ENCODE measurements at places on chromosomes 1 and 21.
A peak's percentile ranks its signal among the peaks of the same experiment; 100 is the strongest.

DNA sequence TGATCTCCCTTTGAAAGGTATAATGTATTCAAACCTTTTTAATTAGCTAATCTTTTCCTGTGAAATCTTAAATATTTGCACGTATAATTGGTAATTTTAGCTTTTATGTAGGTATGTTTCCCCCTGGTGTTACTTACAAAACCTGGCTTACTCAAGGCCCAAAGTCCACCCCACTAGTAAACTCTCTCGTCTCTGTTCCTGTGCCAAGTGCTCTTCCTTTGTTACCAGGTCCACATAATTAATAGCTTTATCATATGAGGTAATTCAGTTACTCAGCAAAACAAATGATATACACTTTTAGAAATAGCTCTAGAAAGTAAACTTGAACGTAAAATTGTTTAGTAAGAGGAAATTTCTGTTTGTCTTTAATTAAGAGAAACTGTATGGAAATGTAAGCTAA lies 36.7 kb downstream of the NFIA start:
- DNase-seq, result no peak

DNA sequence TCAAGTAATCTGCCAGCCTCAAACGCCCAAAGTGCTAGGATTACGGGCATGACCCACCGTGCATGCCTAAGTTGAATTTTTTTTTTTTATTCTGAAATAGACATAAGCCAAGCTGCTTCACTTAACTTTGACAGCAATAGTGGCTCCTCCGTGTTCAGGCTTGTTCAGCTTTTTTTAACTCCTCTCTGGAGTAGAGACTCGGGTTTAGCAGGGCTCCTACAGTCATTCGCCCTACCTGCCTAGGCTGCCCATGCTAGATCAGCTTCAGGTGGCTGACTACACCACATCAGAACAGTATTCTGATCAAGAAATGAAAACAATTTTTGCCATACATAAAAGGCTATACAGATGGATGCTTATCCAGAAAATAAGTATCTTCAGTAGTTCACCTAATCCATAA lies 14.7 kb downstream of the ARID4B start:
- DNase-seq, result no peak

DNA sequence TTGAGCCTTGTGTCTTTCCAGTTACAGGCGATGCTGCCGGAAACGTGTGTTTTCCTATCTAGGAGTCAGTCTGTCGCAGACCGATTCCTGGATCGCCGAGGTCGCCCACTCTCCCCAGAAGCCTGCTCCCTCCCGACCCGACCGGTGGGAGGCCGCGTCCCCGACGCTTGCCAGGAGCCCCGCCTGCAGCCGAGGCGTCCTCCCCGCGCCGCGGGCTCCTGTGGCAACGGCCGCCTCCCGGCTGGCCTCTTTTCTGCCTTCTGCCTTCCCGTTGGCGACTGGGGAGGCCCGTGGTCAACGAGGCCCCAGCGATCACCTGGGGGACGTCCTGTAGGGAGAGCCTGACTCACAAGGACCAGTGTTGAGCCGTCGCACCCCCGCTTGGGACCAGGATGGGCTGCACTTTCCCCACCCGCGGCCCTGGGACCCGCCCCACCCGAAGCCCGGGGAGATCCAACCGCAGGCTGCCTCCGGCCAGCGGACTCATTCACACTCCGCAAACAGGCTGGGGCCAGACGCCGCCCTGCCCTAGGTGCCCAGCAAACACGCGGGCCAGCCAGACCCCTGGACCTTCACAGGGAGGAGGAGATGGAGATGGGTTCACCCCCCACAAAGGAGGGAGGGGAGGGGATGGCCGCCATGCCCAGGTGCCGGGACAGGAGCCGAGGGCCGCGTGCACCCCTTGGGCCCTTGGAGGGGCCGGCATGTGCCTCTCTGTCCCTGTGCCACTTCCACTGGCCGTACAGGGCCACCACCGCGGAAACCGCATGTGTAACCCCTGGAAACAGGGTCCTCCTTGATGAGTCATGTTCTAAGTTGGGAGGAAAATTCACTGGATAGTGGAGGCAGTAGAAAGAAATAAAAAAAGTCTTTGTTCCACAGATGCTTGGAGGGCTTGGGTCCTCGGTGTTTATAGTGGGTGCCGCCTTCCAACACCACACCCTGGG lies 7.2 kb upstream of the COL6A1 start:
- DNase-seq, result peak; percentile 88

GRCh38 chr1:166911624-166912023 lies 35.6 kb upstream of the TADA1 start:
- no peak for DNase-seq

- no peak for DNase-seq
Measured at GRCh38 chr1:40382601-40383000, 9.1 kb downstream of the SMAP2 start.

GRCh38 chr1:147470079-147470478 lies 71.2 kb upstream of the BCL9 start:
- no peak for DNase-seq

GRCh38 chr1:238772322-238772721 lies 614.0 kb upstream of the CHRM3 start:
- DNase-seq, result peak; percentile 60

GRCh38 chr1:91038582-91038981 lies 16.7 kb upstream of the ZNF644 start:
- DNase-seq, result no peak

- no peak for DNase-seq
Measured at GRCh38 chr1:236835491-236835890, 40.4 kb downstream of the MTR start.

DNA sequence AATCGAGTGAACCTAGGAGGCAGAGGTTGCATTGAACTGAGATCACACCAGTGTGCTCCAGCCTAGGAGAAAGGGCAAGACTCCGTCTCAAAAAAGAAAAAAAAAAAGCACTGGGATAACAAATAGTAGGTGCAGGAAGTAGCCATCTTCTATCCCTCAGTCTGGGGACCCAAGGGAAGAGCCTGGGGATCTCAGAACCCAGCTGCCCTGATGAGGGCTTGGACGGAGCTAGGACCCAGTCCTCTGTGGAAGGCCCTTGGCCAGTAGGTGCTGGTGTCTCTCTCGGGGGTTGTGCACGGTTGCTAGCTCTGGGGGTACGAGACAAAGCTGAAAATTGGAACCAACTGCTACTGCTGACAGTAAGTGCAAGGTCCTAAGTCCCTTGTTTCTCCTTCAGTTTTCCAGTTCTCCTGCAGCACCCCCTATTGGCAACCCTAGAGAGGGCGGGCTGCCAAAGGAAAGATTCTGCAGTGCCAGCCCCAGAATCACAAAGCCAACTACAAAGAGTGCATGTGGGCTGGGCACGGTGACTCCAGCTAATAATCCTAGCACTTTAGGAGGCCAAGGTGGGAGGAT lies 57.6 kb upstream of the KIF1B start:
- peak; percentile 54 for DNase-seq

GRCh38 chr1:20322081-20322824 lies 31.6 kb downstream of the VWA5B1 start:
- DNase-seq, result no peak

DNA sequence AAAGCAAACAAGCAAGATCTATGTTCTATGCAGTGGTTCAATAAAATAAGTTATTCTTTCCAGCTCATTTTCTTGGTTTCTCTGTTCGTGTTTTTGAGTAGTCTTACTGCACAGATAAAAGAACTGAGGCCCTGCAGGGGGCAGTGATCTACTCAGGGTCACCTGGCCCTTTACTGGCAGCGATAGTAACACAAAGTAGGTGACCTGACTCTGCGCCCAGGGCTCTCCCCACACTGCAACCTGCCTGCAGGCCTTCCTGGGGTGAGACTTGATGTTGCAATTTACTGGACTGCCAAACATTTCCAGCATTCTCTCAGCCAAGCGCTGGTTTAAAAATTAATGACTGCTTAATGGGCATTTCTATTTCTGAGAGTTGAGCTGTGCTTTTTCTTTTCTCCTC lies 110.3 kb downstream of the HUNK start:
- no peak for DNase-seq

GRCh38 chr1:31368611-31369107 lies 4.2 kb downstream of the FABP3 start:
- DNase-seq, result no peak

DNA sequence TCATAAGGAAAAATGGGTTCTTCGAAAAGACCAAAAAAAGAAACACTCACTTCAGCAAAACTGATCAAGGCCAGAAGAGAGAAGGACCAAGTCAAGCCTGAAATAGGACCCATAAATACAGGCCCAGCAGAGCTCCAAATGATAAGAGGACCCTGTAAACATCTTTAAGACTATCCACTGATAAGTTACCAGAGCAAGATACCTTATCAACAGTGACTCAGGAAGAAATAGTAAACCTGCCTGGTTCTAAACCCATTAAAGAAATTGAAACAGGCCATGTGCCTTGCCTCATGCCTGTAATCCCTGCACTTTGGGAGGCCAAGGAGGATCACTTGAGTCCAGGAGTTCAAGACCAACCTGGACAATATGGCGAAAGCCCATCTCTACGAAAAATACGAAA lies 81.8 kb upstream of the ERRFI1 start:
- DNase-seq, result no peak

DNA sequence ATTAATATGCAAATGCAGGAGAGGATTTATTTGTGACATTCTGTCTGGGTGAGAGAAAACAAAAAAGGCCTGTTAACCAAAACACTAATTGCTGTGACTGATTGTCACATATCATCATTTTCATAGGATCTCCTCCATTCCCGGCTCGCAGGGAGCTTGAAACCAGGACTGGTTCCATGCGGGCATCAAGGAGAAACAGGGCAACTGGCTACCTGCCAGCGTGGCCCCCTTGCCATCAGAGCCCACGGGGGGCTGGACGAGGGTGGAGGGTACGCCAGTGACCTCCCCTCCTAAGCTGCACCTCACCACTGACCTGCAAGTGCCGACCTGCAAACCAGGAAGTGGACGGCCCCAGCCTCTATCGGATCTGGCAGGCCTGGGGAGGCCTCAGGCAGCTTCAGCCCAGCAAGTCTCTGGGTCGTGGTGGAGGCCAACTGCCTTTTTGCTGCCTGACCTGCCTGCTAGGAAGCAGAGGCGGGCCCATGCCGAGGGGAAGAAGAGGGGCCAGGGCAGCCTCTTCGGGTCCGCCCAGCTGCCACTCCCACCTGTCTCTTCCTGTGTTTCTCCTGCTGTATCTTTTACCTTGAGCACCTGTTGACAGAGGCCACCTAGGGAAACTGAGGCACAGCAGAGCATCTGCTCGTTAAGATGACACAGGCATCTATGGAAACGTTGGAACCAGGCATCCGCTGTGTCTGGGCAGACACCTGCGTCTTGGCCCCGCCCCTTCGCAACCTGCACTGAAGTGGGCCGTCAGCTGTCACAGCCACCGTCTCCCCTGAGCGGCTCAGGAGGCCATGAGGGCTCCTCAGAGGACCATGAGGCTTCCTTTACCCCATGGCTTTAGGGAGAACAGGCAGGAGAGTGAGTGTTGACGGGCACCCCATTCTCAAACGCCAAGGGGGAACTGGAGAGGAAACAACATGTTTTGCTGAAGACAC lies 74.8 kb downstream of the CASZ1 start:
- no peak for DNase-seq

GRCh38 chr1:156727492-156727891 lies 777 bp upstream of the METTL25B start:
- no peak for DNase-seq

- peak; percentile 95 for DNase-seq
Measured at GRCh38 chr1:17865912-17866739, 111.0 kb downstream of the ACTL8 start.

DNA sequence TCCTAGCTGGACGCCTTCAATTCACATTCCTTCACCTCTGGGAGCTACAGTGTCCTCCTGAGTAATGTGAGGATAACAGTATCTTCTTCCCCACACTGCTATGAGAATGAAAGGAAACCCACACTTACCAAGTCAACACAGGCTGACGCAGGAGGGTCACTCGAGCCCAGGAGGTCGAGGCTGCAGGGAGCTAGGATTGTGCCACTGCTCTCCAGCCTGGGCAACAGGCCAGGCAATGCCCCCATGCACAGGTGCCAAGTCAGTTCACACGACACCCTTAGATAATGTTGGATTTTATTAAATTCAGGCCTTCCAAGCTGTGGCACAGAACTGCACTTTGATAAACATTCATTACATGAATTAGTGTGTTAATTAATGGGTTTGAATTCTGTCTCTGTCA lies 31.9 kb downstream of the MATN1 start:
- no peak for DNase-seq

- no peak for DNase-seq
Measured at GRCh38 chr1:93728480-93729131, 47.0 kb upstream of the BCAR3 start.

GRCh38 chr21:43930074-43930847 lies 65.2 kb downstream of the AGPAT3 start:
- no peak for DNase-seq

GRCh38 chr1:202656951-202657646 lies 53.2 kb downstream of the SYT2 start:
- peak; percentile 57 for DNase-seq

DNA sequence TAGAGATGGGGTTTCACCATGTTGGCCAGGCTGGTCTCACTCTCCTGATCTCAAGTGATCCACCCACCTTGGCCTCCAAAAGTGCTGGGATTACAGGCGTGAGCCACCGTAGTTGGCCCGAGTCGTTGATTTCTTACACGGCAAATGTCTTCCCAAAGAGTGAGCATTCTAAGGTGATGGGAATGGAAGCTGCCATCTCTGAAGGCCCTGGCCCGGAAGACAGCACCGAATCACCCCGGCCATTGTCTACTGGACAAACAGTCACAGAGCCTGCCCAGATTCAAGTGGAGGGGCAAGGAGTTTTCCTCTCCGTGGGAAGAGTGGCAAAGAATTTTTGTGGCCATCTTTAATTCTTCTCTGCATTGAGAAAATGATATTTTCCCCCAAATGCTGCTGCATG lies 92.1 kb upstream of the AJAP1 start:
- DNase-seq, result no peak

DNA sequence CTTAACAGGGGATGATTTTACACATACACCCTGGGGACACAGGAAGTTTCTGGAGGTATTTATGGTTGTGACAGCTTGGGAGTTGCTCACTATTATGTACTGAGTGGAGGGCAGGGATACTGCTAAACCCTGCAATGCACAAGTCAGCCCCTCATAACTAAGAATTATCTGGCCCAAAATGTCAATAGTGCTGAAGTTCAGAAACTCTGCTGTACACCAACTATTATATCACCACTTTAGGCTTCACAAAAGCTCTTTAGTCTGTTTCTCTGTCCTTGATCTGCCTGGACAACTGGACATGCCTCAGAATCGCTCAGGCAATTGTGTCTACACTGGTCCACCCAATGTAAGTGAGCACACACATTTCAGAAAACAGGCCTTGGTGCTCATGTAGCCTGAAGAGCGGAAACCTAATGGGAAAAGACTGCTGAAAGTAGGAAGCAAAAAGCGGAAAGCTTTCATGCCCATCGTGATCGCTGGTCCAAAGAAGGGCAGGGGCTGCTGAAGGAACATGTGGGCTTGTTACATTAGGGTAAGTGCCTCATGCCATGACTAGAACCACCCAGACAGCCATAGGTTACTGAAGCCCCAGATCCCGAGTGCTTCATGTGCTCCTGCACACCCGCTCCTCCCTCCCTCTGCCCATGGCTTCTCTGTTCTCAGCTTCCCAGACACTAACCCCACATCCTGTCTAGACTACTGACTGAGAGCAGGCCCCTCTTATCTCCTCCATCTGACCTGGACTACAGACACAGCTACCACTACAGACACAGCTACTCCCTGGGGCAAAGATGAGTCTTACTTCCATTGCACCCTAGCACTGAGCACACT lies 73.5 kb downstream of the LRIG2 start:
- peak; percentile 55 for DNase-seq

GRCh38 chr21:35529171-35529863 lies 480.2 kb upstream of the RUNX1 start:
- peak; percentile 66 for DNase-seq
